IPS DF 6.9 (cell line): ENCODE measurements at places on chromosomes 4 and X.
A peak's percentile ranks its signal among the peaks of the same experiment; 100 is the strongest.

GRCh38 chr4:105346869-105347268 is 127.0 kb downstream of the PPA2 start:
- DNase-seq = no peak

DNA sequence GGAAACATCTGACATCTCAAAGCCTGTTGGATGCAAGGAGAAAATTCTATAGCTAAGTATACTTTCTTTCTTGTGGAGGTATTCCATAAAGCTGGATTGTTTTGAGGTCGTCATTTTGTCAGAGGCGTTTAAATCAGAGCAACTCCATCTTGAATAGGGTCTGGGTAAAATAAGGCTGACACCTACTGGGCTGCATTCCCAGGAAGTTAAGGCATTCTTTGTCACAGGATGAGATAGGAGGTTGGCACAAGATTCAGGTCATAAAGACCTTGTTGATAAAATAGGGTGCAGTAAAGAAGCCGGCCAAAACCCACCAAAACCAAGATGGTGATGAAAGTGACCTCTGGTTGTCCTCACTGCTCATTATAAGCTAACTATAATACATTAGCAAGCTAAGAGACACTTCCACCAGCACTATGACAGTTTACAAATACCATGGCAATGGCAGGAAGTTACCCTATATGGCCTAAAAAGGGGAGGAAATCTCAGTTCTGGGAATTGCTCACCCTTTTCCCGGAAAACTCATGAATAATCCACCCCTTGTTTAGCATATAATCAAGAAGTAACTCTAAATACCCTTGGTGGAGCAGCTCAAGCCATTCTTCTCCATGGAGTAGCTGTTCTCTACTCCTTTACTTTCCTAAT is 11.9 kb downstream of the HSD17B13 start:
- no peak for DNase-seq

DNA sequence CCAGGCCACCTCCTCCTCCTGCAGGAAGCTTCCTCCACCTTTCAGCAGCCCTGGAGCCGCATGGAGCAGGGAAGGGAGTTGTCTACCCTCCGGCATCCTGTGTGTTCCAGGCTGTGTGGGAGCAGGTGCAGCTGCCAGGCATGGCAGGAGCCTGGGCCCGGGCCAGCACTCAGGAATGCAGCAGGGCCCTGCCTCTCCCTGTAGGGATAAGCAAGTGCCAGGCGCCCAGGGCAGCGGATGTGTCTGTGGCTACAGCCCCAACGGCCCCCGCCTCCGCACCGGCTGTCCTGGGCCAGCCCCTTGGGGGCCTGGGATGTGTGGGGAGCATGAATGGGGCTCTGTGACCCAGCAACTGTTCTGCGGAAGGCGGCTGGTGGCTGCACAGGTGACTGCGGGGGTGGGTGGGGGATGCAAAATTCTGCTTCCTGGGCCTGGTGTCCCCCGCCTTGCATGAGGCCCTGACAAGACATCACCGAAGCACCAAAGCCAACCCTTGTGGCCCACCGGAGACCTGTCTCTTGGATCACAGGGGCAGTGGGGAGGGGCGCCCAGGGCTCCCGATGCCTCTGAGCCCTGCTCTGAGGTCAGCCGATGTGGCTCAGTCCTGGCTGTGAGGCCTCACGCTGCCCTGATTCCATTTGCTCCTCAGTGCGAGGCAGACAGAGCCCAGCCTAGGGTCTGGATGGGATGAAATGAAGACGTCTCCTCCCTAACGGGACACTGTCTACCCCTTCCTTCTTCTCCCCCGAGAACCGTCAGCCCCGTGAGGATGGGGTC is 1.4 kb upstream of the DOK7 start:
- DNase-seq = no peak

DNA sequence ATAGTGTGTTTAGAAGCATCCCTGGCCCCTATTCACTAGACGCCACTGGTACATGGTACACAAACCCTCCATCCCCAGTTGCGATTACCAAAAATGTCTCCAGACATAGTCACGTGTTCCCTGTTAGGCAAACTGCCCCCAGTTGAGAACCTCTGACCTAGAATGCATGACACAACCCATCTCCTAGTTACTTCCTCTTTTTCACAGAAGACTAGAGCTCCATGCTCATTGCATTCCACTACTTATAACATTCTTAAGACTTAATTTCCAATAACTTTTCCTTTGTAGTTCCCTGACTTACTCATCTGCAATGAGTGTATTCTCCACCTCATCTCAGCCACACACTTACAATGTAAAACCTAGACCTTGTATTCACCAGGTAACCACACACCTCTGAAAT is 68.6 kb downstream of the PRSS12 start:
- DNase-seq = no peak

DNA sequence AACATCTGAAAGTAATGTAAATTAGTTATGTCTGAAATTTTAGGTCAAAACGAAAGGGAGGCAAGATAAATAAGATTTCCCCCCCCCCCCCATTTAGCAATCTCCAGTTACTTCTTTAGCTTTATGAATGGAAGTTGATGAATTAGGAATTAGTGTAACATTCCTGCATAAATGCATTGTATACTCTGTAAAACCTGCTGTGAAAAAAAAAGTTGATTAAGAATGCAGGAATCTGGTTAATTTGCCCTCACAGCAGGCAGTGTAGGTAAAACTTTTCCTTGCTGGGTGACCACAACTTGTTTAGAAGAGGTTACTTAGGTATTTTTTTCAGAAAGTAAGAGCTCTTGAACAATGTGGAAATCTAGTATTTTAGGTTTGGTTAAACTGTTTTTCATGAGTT is 15.3 kb downstream of the LARP7 start:
- peak; percentile 87 for DNase-seq

GRCh38 chr4:8383016-8383415 is 57.5 kb downstream of the ACOX3 start:
- no peak for DNase-seq

DNA sequence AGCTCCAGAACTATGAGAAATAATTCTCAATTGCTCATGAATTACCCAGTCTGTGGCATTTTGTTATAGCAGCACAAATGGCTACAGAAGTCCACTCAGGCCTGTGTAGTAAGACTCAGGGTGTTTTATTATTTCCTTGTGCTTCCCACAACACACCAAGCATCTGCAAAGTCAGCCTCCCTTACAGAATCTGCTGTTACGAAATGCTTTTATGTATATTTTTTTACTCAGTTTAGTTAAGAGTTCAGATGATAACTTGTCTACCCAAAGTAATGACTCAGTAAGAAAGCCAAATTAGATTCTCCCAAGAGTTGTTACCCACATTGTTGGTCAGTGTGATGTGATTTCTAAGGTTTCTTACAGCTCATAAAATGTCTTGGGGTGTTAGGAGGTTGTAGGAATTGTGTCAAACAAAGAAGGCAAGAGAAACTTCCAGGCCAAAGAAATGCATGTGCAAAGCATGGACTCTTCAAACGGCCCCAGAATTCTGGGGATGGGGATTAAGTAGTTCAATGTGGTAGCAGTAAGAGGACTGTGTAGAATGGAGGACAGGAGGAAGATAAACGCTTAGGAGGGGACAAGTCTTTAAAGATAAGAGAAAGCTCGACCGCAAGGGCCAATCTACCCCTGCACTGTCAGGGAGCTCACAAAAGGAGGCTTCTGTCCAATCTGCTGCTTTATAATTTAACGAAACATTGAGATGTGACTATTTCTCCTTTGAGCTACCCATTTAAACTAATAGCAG is 35.4 kb upstream of the TMEM184C start:
- DNase-seq = no peak

DNA sequence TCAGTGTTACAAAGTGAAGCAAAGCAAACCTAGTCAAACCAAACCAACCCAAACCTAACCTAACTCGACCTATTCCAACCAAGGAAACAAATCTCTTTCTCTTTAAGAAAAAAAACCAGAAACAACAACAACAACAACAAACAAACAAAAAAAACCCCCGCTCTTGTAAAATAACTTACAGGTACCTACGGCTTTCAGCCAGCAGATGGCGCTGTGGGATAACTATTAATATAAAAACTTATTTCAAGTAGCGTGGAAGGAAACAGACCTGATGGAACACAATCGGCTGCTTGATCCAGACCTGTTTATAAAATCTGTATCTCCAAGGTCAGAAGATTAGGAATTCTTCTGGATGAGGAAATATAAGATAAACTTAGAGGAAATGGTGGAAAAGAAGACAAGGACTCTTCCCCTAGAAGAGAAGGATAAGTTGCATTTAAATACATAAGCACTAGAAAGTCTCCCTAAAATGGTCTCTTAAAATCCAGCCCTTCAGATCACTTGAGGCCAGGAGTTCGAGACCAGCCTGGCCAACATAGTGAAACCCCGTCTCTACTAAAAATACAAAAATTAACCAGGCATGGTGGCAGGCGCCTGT is 34.4 kb upstream of the CDKL5 start:
- no peak for DNase-seq

GRCh38 chr4:123588631-123589241 is 192.1 kb downstream of the SPRY1 start:
- no peak for DNase-seq

GRCh38 chrX:7109049-7109531 is 38.4 kb upstream of the STS start:
- no peak for DNase-seq

DNA sequence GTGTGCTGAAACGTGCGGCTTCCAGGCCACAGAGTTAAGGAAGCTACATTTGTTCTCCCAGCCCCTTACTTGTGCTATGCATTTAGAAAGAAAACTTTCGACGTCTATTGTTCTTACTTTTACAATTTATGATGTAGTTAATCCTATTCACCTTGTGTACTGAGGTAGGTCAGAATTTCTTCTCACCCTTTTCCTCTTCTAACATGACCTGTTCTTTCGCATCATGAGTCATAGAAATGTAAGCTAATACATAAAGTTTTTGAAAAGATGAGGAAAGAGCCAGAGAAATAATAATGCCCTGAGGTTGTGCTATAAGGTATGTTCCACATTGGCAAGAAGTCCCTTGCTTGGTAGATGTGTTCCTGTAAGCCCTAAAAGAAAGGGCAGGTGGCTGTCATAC is 298.3 kb downstream of the TRIML1 start:
- no peak for DNase-seq

GRCh38 chrX:132559101-132559500 is 70.3 kb upstream of the MBNL3 start:
- DNase-seq = no peak

DNA sequence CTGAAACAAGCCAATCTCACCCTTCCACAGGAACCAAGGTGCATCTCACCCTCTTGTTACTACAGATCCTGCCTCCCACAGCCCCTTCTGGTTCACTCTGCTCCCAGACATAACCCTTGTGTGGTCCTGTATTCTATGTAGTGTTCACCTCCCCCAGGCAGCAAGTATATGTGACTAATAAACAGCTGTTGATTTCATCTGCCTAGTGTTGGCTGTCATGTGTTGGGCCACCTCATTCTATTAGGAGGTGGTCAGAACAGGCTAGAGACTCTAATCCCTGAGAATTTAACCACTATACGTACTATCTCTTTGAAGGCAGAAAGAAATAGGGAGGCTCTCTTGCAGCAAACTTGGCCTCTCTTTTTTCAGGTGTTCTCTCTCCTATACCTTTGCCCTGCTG is 134.3 kb upstream of the RPL34 start:
- DNase-seq = no peak

DNA sequence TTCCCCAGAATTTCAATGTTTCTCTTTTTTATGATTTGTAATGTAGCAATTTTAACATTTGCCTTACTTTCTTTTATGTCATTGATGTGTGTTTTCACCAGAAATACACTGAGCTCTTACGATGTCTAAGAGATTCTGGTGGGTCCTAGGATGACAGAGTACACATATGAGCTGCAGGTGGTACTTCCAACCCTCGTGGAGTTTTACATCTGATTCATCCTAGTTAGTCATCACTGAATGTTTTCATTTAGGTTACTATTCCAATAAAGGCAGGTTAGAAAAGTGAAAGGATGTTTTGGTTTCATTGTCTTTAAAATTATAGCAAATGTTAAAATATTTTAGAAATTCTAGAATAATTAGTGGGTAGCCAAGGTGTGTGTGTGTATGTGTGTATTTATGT is 605.9 kb downstream of the ADGRL3 start:
- no peak for DNase-seq

DNA sequence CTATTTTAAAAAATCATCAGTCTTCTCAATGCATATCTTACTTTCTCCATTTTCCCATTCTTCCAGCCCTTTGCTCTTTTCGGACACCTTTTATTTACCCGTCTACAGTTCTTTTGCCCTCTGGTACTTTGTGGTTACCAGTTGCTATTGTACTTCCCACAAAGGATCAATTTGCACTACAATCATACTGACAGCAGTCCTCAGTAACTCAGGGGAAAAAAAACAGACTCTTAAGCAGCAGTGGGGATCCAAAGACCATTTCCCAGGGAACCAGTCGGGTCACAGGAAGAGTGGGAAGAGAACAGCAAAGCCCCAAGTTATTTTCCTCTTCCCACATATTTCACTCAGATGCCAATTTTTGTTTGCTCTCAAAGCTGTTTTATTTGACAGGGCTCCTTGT is 23.1 kb downstream of the DMD start:
- no peak for DNase-seq

DNA sequence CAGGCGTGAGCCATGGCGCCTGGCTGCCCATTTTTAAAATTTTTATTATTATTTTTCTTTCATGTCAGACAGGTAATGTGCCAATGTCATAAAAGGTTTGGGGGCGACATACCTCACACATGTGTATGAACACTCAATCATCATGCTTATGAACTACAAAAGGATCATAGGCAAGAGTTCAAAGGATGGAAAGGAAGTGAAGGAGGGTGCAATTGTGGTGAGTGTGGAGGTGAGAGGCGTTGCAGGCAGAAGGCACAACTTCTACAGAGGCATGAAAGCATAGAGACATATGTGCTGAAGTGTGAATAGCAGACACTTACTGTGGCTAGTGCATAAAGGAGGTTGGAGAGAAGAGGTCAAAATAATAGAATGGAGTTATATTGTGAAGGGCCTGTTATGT is 4.0 kb downstream of the IGFBP7 start:
- DNase-seq = no peak

- no peak for DNase-seq
These were observed 222.7 kb downstream of the CBR4 start for GRCh38 chr4:168787334-168787733.

GRCh38 chr4:151564321-151564720 is 155.3 kb downstream of the FHIP1A start:
- no peak for DNase-seq

- DNase-seq = no peak
These were observed 136.8 kb downstream of the C4orf33 start for GRCh38 chr4:129232589-129233337.

GRCh38 chrX:17682259-17682658 is 55.0 kb upstream of the SCML1 start:
- DNase-seq = no peak

DNA sequence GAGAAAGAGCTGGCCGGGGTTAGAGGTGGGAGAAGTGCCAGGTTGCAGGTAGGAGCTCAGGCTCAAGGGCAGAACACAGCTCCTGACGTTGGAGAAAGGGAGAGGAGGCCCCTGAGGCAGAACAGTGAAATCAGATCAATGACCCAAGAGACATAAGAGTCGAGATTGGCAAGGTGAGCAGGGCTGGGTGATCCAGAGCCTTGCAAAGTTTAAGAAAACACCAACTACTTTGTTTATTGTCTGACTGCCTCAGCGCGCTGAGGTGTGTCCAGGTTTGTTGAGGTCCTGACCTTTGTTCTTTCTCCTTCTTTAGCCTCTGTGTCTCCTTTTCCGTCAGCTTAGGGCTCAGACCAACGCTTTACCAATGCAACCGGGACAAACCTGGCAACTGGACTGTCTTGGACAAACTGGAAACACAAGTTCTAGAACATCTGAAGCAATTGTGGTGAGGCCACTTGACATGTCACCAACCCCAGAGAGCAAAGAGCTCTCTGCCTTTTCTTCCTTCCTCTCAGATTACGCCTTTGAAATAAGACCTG is 28.3 kb downstream of the CHRNA9 start:
- no peak for DNase-seq
